ENCODE measurements at places on chromosomes 13 and 19.

DNA sequence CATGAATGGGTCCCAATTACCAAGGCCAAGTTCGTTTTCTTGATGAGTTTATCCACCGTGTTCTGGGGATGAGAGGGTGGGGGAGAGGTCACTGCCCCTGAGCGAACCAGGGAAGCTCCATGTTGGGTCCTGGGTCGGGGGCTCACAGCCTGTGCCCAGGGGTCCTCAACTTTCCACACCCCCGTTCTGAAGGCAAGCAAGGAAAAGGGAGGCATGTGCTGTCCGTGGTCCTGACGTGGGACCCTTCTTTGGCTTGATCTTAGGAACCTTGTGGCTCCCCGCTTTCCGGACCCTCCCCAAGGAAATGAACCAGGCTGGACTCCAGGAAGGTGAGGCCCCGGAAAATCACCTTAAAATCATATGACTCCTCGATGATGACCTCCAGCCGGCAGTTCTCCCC is 18.2 kb upstream of the MEIS3 start:
- DNase-seq = no peak

DNA sequence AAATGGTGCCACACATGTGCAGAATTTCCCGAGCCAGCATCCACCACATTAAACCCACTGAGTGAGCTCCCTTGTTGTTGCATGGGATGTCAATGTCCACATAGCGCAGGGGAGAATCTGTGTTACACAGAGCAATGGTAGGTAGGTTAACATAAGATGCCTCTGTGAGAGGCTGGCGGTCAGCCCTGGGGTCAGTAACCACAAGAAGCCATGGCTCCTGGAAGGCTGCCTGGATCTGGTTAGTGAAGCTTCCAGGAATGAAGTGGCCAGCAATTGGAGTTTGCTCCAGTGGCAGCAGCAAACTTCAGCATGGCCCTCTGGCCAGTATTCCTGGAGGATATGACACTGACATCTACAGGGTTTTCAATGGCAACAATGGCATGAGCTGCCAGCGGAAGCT is 37.0 kb upstream of the PCDH9 start:
- DNase-seq = no peak

GRCh38 chr19:14021474-14021873 is 6.5 kb upstream of the RLN3 start:
- DNase-seq = no peak

DNA sequence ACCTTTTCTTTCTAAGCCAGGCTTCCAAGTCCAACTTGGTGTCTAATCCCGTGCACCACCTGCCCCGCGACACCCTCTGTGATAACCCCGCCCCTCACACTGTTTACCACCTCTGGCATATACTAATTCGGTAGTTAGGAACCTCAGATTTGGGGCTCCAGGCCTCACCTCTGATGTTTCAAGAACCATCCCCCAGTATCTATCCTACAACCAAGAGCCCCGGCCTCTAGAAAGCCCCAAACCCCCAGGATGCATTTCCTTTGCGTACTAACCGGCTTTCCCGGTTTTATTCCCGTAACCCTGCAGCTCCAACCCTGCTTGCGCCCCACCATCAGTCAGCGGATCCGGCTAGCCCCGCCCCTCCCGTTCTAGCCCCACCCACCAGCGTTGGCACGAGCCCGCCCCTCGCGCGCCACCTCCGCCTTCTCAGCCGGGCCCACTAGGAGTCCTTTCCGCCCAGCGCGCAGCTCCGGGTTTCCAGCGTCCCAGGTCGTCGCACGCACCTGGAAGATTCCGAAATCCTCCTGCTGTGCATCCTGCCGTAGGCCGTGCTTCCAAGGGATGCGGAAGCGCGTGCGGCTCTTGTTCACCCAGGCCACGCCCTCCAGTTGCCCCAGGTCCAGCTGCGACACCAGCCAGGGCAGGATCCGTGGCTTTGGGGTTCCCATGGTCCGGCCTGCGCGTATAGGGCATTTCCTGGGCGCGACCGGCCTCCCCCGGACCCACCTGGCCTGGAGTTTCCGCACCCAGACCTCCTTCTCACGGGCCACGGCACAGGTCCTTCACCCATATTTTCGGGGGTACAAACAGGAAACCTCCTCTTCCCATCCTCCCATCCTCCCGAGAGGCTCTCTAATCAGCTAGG is 1.3 kb downstream of the IRF3 start:
- DNase-seq = peak; percentile 82

- DNase-seq = no peak
These were observed 8.2 kb downstream of the FXYD5 start for GRCh38 chr19:35162471-35163326.
